ENCODE measurements at places on chromosomes 7 and 10. TPM values are rescaled to one million over a fixed set of nuclear protein-coding genes. Genes with fewer than 3 reads are reported as not detected.

GPRIN2 gene
- 9.0 TPM for total RNA-seq

IFIT2 gene
- 8.1 TPM for total RNA-seq

TRIM24 gene
- 31.3 TPM for total RNA-seq

UNCX gene
- total RNA-seq: 1.3 TPM

BAG3 gene
- total RNA-seq: 11.4 TPM

LRGUK gene
- 8.3 TPM for total RNA-seq

ANXA8L1 gene
- 4.9 TPM for total RNA-seq

FFAR4 gene
- not detected for total RNA-seq

CPA1 gene
- total RNA-seq: 0.66 TPM

PVRIG gene
- 0.33 TPM for total RNA-seq

PNLIP gene
- total RNA-seq: not detected

CROT gene
- 40.0 TPM for total RNA-seq

HOXA7 gene
- total RNA-seq: not detected

FAM25G gene
- total RNA-seq: not detected

ZNHIT1 gene
- 52.2 TPM for total RNA-seq

VSIR gene
- 15.4 TPM for total RNA-seq

TAF5 gene
- 12.9 TPM for total RNA-seq

ANKRD30A gene
- total RNA-seq: not detected

SPDYE2B gene
- not detected for total RNA-seq

MARVELD1 gene
- total RNA-seq: 21.4 TPM

IFIT1B gene
- total RNA-seq: 1.0 TPM

BRAT1 gene
- 41.8 TPM for total RNA-seq

ODAD2 gene
- total RNA-seq: 3.2 TPM

CPVL gene
- 7.9 TPM for total RNA-seq

STEAP2 gene
- total RNA-seq: 16.8 TPM

ST8SIA6 gene
- total RNA-seq: 4.4 TPM

CRHR2 gene
- 0.60 TPM for total RNA-seq

H2BK1 gene
- not detected for total RNA-seq

UCN3 gene
- not detected for total RNA-seq

SLC16A9 gene
- total RNA-seq: 32.4 TPM

WEE2 gene
- total RNA-seq: 0.27 TPM

AP3M1 gene
- total RNA-seq: 51.2 TPM

FBXO24 gene
- 2.5 TPM for total RNA-seq

PTF1A gene
- 2.8 TPM for total RNA-seq

IGFBP1 gene
- not detected for total RNA-seq

TRIM73 gene
- total RNA-seq: 2.0 TPM

PAPOLB gene
- 1.5 TPM for total RNA-seq

STRA8 gene
- total RNA-seq: not detected

LRRD1 gene
- 0.44 TPM for total RNA-seq

LMOD2 gene
- total RNA-seq: 6.0 TPM

CTAGE15 gene
- total RNA-seq: 1.8 TPM

SOSTDC1 gene
- total RNA-seq: 47.6 TPM

LFNG gene
- total RNA-seq: 42.2 TPM

HTR7 gene
- total RNA-seq: 1.2 TPM

ZNF655 gene
- 113 TPM for total RNA-seq

SLC26A3 gene
- not detected for total RNA-seq

GNAT3 gene
- not detected for total RNA-seq

PNLIPRP2 gene
- not detected for total RNA-seq

LGI1 gene
- total RNA-seq: 12.0 TPM

MKI67 gene
- 16.4 TPM for total RNA-seq

NEUROG3 gene
- total RNA-seq: not detected

SNX8 gene
- total RNA-seq: 31.0 TPM

PSD gene
- 49.2 TPM for total RNA-seq

LLCFC1 gene
- not detected for total RNA-seq

ANKRD2 gene
- total RNA-seq: 0.55 TPM

MYO3A gene
- total RNA-seq: 10.5 TPM

ZNF425 gene
- total RNA-seq: 6.7 TPM

Measured in camera-type eye (tissue), 1 donor.